ENCODE measurements at places on chromosomes 7 and 10.
A peak's percentile ranks its signal among the peaks of the same experiment; 100 is the strongest.

DNA sequence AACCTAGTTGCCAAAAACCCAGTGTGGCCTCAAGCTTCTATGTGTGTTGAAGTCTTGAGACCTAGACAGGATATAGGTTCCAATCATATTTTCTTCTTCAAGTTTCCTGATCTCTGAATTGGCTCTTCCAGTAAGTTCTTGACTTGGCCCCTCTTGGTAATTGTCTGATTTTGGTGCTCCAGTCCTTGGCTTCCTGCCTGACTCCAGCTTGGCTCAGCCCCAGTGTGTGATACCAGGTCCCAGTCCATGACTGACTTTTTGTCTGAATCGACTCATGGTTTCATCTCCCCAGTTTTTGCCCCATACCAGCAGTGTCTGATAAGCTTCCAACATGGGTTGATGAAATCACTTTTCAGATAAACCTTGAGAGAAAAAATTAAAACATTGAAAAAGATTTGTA lies 72.3 kb downstream of the FAS start:
- no peak for DNase-seq

GRCh38 chr10:97210543-97210960 lies 24.8 kb upstream of the SLIT1 start:
- DNase-seq: peak; percentile 78

DNA sequence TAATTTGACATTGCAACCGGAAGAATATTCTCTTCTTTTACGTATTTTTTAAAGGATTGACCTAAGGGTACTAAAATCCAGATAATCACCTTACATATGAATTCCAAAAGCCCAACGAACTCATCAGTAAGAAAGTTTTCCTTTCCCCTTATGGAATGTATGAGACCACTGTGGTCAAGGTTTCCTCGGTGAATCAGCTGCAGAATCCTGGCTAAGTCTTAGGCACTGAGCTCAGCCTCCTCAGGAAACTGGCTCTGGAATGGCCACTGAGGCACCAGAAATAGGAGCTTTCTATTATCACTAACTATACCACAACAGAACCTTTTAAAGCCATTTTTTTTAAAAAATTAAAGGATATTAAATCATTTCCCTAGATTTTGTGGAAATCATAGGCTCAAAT lies 21.0 kb downstream of the SVIL start:
- DNase-seq: no peak

DNA sequence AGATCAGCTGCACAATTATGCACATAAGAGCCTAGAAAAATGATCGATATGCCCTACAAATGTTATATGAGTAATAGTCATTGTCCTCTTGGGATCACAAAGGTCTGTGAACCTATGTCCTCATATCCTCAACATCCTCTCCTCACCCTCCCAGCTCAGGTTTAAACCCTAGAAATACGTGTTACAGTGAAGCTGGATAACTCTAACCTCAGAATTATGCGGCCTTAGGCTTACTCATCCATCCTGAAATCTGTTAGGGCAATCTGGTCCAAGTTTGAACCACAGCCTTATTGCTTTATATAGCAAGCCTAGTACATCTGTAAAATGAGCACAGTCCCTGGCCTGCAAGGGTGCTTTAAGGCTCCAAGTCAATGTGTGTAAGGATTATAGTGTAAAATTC lies 84.2 kb upstream of the FRMD4A start:
- DNase-seq: no peak

GRCh38 chr7:85000735-85001350 lies 186.0 kb downstream of the SEMA3D start:
- DNase-seq: no peak

DNA sequence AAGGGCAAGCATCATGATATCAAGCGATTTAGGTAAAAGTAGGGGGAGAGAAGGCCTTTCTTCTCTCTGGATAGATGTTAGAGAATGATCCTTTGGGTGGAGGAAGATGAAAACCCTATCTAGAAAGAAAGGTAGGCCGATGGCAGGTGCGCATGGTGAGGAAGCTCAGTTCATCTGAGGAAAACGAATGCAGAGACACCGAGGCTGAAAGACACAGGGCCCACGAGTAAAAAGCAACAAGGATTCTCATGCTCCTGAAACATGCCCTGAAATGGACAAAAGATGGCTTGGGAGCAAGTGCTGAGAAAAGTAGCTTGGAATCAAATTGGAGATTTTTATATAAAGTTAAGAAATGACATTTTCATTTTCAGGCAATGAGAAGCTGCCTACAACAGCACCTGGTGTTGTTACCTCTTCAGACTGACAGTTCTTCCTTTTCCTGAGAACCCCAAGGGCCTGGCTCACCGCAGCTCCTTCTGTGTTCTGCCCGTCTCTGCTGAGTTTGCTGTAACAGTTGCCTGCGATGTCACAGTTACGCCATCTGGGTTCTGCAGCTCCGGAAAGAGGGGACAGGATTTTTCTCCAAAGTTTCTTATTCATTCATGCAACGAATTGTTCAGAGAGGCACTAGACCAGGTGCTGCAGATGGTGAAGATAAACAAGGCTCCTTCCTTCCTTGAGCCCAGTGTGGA lies 402.0 kb upstream of the KLF6 start:
- DNase-seq: no peak

DNA sequence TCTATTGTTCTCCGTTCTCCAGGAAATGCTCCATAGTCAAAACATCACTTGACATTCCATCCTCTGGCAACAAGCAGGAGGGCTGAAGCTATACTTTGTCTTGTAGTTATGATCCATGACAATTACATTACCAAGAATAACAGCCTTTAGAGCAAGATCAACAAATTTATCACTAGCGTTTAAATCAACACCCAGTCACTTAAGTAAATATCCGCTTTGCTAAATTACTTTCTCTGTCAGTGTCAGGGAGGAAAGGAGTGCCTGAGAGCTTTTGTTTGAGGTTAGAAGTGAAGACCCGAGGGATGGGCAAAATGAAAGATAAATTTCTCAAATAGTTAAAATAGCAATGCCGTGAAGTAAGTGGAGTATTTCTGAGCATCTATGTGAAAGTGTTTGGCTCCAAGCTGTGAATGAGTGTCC lies 236.1 kb upstream of the BMPER start:
- no peak for DNase-seq

- no peak for DNase-seq
Measured at GRCh38 chr10:5779730-5780129, 33.5 kb downstream of the GDI2 start.

DNA sequence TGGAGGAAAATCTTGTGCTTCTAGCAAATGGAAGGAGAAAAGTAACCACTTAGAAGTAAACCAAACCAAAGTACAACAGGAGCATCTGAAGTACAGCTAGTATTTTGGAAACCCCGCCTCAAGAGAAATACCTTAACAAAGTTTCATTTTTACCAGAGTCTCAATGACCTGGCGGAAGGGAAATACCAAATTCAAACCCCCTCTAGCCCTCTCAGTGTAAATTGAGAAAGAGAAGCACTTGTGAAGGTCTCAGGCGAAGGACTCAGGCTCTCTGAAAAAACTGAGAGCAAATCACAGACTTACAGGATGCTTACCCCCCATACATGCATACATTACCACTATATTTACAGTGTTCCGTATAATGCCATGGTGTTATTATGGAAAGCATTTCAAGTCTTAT lies 70.1 kb downstream of the ZPBP start:
- DNase-seq: no peak

DNA sequence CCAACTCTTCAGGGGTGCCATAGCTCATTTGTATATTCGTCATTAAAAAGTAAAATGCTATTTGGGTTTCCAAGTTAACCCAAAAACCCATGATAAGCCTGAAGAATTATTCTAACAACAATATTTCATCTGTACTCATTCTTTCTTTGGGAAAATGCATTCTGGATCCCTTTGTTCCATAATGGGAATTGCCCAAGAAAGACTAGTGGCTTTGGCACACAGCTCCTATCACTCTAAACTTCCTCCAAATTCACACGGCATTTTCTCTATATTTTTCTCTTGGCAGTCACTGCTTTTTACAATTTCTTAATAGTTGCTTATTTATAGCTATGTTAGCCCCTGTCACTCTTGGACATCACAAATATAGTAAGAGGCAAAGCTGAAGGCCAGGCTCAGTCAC lies 29.1 kb downstream of the CHCHD3 start:
- no peak for DNase-seq

DNA sequence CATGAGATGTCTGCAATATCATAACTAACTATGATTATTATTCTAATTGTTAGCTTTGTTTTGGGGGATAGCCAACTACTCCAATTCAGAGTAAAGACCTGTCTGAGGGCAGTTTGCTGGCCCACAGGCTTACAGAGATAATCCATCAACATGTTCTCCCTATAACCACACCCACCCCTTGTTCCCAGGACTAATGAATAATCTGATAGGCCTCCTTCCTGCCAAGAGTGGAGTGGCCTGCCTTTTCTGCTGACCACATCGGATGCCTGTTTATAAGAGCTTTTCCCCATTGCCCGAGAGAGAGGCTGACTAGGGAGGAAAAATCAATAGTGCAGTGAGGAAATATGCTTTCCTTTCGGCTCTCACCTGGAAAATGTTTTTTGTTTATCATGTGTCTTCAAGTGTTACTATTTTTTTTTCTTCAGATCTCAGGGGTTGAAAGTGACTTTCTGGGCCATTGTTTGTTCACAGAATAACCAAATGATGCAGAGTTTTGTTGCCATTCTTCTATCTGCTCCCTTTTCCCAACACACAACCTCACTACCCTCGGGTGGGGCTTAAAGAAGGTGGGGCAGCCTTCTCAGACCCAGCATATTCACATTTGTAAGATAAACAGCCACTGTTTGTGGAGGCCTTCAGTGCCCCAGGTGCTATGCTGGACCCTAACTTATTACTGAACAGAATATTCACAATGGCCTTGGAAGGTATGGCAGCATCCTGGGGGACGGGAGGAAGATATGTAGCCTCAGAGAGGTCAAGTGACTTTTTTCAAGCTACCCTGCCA lies 38.4 kb downstream of the PLPP4 start:
- DNase-seq: no peak

DNA sequence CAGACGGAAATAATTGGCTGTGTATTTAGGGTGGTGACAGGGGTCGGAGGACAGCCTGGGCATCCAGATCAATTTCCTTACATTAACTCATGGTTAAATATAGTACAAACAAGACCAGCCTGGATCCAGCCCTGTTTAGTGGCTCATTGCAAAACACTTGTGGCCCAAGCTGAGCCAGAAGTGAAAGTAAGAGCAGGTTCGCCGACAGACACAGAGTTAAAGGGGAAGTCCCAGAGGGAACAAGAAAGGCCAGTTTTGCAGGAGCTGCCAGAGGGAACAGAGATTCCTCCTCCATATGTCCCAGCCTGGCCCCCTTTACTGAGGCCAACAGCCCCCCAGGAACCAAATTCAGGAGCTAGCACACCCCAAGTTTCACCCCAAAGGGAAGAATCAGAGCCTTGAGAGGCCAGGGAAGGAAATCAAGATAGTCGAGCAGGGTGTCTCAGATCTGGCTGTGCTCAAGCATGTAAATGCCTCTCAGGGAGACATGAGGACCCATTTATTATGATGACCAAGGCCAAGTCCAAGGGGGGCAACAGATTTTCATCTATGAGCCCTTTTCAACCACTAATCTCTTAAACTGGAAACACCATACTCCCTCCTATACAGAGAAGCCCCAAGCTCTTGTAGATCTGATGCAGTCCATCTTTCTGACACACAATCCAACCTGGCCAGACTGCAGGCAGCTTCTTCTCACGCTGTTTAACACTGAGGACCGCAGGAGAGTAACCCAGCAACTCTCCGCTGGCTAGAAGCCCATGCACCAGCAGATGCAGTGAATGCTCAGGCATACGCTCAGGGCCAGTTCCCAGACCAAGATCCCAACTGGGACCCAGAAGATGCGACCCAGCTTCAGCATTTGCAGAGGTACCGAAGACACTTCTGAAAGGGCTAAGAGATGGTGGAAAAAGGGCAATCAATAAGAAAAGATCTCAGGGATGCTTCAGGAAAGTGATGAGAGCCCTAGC lies 15.9 kb upstream of the ADCK2 start:
- DNase-seq: peak; percentile 90

DNA sequence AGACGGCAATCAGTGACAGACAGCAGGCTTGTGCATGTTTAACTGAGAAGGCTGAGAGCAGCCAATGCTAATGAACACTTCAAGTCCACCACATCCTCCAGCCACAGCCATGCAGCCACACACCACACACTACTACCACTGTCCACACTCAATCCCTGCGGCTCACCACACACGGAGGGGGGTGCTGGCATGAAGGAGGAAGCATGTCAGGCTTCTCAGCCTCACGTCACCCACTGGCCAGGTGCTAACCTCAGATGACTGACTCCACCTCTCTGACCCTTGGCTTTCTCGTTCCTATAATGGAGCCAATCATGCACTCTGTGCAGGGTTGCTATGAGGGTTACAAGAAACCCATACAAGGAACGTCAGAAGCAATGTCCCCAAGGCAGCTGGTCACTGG lies 165.4 kb upstream of the RNF32 start:
- DNase-seq: no peak

DNA sequence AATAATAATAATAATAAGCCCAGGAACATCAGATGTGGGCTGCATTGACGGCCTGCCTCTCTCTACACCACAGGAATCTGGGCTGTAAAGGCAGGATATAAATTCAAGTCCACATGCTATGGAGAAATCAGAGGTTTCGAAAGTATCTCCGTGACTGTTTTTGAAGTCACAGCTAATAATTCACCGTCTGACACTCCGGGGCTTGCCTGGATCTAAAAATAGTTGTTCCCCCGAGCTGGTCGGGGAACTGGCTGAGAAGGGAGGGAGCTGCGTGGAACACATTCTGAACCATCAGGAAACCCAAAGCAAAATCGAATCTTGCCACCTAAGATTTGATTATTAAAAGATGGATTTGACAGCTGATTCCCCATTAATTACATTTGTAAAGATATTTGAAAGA lies 35.4 kb downstream of the KLF6 start:
- DNase-seq: peak; percentile 65

DNA sequence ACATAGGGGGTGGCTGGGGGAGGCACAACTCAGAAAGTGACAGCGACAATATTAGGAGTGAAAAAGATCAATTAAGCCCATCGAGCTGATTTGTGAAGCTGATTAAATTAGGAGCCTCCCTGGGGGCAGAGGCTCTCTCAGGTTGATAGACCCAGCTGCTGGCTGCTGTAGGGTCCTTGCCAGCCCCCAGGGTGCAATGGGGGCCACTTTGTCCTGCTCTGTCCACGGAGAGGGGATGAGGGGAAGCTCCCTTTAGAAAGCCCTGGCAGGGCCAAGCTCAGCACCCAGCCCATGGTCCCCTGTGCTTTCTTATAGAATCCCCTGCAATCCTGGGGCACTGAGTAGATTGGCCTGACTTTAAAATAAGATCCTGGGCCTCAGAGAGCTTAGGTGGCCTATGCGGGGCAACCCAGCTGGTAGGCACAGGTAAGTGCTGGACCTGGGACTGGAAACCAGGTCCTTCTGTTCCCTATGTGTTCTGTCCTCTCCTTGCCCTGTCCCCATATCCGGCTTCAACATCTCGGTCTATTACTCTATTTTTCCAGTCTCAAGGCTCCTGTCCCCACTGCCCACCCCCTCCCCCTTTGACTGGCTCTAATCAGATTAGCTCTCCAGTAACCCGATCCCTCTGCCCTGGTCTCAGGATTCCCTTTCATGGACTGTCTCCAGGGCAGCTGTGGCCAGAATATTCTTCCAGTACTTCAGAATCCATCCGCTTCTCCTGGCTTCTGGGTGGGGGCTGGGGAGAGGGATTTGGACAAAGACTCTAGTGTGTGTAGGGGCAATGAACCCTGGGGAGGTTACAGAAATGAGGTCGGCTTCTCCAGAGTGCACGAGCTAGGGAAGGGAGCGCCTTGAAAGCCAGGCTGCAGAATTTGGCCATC lies 259.6 kb downstream of the RPS24 start:
- DNase-seq: no peak

- no peak for DNase-seq
Measured at GRCh38 chr7:139691253-139691781, 86.5 kb downstream of the HIPK2 start.

GRCh38 chr7:150983893-150984368 lies 5.8 kb upstream of the KCNH2 start:
- DNase-seq: no peak

- no peak for DNase-seq
Measured at GRCh38 chr10:111204838-111205237, 128.0 kb downstream of the ADRA2A start.

Data from inflammatory macrophage (primary cell).